NCI-H1930 (cell line): ENCODE measurements at places on chromosomes 3 and 15.

- DNase-seq = no peak
These were observed 157.5 kb upstream of the SLC24A5 start for GRCh38 chr15:47963265-47963664.

GRCh38 chr3:55556619-55557537 lies 69.8 kb upstream of the WNT5A start:
- no peak for DNase-seq

DNA sequence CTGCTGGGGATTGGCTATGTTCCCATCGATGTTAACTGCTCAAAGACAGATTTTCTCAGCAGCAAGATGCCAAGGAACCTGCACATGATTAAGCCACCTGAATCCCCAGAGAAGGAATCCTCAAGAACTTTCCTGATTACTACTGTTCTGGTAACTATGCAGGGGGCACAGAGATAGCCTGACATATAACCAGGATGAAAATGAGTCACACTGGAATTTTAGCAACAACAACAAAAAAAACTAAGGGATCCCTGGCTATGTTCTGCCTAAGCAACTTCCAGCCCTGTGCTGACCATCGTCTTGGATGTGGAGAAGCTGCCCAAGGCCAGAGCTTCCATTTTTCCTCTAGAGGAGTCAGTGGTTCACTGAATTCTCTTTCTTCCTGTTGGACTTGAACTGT lies 13.8 kb downstream of the RIOX2 start:
- no peak for DNase-seq

- peak; percentile 5 for DNase-seq
These were observed 55.0 kb downstream of the GOLIM4 start for GRCh38 chr3:168040607-168041208.

DNA sequence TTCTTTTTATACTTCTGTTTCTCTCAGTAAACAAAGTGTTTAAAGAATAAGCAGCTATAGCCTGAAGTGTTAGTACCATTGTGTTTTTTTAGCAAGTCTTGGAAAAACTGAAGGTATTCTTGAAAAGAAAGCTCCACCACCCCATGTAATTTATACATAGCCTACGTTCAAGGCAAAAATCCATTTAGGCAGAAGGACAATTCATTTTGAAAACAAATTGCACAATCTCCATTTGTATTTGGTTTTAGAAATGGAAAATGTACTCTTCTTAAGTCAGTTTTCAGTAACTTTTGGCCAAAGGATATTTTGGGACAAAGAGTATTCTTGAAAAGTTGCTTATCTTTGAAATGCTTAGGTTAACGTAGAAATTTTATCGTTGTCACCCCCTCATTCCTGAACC lies 34.5 kb downstream of the PTPRG start:
- DNase-seq = no peak

- no peak for DNase-seq
These were observed 16.7 kb upstream of the ZMAT3 start for GRCh38 chr3:179088306-179088705.

- DNase-seq = no peak
These were observed 43.5 kb upstream of the SLC6A11 start for GRCh38 chr3:10772271-10773161.

DNA sequence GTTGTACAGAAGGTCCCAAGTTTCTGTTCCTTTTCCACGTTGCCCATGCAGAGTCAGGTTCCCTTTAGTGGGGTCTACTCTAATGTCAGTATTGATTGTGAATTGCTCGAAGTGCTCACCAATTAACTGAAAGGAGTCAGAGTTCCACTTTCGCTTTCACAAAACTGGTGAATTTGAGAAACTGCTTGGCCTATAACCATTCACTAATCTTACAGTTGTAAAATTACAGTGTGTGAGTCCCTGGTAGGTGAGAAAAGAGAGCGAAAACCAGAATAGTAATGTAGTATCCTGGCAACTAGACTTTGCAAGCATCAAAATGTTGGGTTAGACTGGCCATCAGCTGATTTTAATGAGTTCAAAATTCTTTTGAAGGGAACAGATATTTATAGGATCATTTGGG lies 237.5 kb upstream of the CHRM5 start:
- DNase-seq = no peak
